ENCODE measurements at places on chromosomes 1 and 21. TPM values are rescaled to one million over a fixed set of nuclear protein-coding genes. Genes with fewer than 3 reads are reported as not detected.
A peak's percentile ranks its signal among the peaks of the same experiment; 100 is the strongest.

GRCh38 chr1:176847052-176847451, 317.5 kb downstream of the ASTN1 start:
- DNase-seq = no peak

GRCh38 chr1:220748089-220748934, at the start of gene MTARC2:
MTARC2 (plus strand) TSS chr1:220748322; CDS start chr1:220748532, 210 bp downstream.
- DNase-seq = peak; percentile 94

UMODL1 gene
- not detected for polyA plus RNA-seq

DNA sequence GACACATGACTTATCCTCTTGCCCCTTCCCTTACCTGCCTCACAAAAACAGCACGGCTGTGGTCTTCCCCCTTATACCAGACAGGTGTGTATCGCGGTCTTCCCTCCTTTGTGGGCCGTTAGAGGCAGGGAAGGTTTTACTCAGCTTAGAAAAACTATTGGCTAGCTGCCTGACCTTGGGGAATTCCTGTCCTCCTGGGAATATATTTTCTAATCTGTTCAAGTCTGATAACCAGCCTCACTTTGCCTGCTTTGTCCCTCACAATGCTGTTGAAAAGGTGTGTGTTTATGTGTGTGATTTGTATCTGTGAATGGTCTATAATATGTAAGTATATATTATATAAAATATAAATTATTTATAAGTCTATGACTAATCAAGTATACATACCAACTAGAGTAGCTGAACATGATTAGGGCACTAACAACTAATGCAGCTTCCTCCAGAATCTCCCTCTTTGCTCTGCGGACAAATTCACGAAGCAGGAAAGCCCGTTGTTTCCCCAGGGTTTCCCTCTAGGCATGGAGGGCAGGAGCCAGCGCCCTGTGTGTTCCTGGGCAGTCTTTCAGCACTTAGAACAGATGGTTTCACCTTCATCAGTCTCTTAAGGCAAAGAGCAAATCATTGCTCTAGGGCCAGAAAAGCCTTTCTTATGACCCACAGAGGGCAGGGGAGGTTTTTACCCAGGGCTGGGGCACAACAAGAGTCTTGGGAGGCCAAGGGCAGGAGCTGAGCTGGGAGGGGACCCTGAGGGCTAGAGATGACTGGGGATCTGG, 25.6 kb downstream of the SLC26A9 start:
- no peak for DNase-seq

- DNase-seq = no peak
Observed at GRCh38 chr21:41759214-41759840, 7.5 kb downstream of the RIPK4 start.

- DNase-seq = no peak
Observed at GRCh38 chr1:61337037-61337436, 254.7 kb downstream of the NFIA start.

- DNase-seq = peak; percentile 92
Observed at GRCh38 chr1:234608025-234608910, 1.7 kb downstream of the IRF2BP2 start.

- no peak for DNase-seq
Observed at GRCh38 chr1:210755991-210756659, 377.8 kb downstream of the KCNH1 start.

GRCh38 chr21:38470755-38471154, 27.5 kb downstream of the ERG start:
- no peak for DNase-seq

- no peak for DNase-seq
Observed at GRCh38 chr1:63701187-63701586, 72.6 kb upstream of the ROR1 start.

- DNase-seq = no peak
Observed at GRCh38 chr1:209432443-209432825, 151.1 kb upstream of the CAMK1G start.

DNA sequence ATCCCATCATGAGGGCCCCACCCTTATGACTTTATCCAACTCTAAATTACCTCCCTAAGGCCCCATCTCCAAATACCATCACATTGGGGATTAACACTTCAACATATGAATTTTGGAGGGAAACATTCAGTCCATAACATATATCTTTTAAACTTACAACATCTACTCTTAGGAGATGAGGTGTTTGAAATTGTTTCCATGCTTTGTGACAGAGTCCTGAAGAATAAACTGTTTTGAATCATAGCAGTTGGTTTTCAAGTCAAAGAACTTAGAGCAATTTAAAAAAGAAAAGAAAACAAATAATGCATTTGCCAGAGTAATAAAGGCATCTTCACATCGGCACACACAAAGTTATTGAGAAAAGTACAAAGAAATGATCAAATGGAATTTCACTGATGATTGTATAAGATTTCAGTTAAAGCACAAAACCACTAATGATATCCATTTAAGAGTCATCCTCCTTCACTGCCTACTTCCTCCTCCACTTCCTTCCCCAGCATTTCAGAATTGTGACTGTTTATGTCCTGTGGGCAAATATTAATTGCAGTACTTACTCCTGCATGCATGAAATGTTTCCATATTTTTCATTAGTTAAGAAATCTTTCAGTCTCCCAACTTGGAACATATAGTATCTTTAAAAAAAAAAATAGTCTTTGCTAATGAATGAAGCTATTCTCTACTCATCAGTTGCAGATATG, 202.0 kb downstream of the LRRC40 start:
- DNase-seq = no peak
